Forelimb muscle (tissue), 1 donor: ENCODE measurements at places on chromosomes 12 and 14.

- DNase-seq = no peak
Measured at GRCh38 chr14:93072659-93073357, 42.9 kb downstream of the ITPK1 start.

DNA sequence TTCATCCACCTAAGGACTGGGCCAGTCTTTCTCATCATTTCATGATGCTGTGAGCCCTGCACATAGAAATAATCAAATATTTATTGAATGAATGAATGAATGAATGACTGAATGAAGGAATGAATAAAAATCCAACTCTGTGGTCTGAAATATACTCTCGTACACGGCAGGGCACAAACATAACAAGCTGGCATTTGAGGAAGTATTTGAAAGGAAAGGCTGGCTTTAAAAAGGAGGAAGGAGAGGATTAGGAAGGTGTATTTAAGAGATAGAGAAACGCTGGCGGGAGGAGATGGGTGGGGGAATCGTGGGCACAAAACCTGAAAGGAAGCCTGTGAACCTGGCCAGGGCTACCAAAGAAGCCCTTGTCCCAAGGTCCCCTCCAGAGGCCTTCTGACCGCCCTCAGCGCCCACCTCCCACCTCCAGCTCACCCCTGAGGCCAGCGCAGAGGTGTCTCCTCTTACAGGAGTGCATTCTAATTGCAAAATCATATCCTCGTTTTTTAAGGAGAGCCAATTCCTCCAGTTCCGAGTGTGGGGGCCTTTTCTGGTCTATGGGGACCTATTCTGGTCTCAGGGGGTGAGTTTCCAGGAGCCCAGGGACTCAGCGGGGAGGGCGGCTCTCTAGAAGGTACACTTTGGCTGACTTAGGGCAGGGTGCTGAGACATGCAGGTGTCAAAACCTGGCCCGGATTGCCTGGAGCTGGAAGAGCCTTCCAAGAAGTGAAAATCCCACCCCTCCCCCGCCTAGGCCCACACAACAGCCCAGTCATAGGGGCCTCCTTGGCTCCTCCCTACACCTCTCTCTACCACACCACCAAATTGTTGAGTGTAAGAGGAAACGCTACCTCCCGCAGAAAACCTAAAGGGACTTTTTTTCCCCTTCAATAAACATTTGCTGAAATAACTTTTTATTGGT lies 8.7 kb upstream of the JDP2 start:
- no peak for DNase-seq

DNA sequence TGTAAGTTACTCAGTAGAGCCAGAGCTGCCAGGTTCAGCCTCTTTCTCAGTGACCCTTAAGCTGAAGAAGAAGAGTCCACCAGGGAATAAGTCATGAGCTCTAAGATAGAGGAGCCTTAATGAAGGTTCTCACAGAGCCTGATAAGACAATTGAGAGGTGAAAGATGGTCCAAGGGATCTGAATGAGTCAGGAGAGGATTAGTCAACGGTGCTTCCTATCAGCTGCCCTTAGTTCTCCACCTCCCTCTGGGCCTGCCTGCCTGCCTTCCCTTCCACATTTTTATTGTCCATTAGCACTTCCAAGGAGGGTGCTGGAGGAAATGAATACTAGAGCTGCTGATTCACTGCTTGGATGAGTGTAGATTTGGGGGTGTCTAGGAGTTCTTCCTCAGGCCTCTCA lies 161.7 kb upstream of the RMST start:
- DNase-seq = no peak

GRCh38 chr12:118190266-118190665 lies 54.3 kb downstream of the PEBP1 start:
- no peak for DNase-seq

DNA sequence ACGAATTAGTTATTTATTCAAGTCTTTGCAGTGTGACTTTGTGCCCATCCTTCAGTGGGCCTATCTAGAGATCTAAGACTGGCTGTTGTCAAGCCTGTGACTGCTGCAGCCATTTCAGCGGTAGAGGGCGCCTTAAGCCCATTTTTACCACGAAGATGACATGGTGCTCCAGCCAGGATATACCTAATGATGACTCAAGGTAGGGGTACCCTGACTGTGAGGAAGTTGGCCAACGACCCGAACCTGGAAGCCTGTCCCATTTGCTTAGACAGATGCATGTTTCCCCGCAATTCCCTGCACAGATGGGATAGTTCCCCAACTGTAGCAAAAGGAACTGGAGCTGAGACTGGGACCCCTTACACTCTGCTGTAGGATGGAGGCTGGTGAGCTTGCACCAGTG lies 41.3 kb downstream of the RAB3IP start:
- DNase-seq = no peak

GRCh38 chr14:21874946-21875345 lies 201.3 kb upstream of the OR4E1 start:
- DNase-seq = no peak

DNA sequence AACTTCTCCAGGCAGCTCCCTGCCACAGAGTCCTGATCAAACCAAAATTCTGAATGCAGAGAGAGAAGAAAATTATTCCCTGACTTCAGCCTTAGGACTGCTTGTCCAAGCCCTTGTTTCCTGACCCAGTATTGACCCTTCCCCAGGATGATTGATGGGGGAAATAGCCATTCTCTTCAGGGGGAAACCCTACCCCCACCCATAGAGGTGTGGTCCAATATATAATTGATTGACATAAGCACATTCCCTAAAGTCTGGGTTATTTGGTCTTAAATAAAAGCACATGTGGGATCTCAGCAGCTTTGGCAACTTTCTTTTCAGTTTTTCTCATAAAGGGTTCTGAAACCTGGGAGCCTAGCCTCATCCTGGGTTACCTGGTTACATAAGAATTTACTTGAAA lies 201.2 kb upstream of the DDHD1 start:
- DNase-seq = no peak

DNA sequence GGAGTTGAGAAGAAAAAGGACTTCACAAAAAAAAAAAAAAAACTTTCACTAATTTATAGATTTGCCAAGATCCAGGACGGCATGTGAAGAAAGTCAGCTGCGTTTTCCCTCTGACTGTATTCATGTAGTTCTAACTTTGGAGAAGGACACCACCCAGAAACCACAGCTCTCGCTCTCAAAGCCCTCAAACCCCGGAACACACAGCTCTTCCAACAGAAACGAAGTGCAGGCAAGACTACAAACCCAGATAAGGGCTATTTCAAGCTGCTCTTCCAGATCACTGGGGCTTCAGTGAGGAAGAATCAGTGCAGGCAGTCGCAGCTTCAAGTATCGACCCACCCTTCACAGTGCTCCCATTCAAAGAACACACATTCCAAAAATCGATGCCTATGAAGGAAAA lies 13.2 kb downstream of the KCNH5 start:
- DNase-seq = peak; percentile 17

DNA sequence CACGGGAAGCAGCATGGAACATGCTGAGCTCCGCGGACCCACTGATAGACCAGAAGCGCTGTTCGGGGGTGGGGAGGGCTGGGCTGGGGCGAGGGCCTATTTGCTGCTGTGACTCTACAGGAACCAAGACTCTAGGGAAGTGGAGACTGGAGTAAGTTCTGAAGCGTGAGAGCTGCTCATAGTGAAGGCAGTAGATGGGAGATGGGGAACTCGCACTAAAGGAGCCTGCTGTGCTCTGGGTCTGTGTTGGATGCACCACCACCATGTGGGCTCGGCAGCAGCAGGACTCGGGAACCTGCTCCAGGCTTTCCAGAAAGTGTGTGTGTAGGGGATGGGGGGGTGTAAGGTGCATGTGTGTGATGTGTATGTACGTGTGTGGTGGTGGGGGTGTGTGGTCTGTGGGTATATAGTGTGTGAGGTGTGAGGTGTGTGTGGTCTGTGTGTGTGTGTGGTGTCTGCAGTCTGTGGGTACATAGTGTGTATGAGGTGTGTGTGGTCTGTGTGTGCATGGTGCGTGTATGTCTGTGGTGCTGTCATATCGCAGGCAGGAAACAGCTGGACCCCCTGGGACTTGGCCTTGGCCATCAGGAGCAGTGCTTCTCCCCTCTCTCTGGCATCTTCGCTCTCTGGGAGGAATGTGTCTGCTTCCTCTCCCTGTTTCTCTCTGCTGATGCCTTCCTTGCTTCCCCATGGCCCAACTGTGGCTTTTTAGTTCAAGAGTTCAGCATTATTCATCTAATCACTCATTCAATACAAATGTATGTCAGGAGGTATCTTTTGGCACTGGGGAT lies 378.9 kb downstream of the FUT8 start:
- no peak for DNase-seq

DNA sequence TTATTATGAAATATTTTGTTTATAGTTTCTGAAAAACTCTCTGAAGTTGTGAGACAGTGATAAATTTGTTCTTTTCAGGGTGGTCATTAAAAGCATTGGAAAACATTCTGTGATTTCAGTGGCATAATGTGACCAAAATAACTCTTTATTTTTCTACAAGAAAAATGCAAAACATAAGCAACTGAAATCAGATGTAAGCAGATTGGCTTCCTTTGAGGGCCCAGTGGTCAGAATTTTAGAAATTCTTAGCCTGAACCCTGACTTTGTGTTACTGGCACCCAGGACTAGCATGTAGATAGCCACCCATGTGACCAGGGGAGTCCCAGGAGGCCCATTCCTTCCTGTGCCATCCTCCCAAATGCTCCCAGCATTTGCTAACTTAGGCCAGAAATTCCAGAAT lies 145.6 kb upstream of the SLC38A2 start:
- DNase-seq = no peak

DNA sequence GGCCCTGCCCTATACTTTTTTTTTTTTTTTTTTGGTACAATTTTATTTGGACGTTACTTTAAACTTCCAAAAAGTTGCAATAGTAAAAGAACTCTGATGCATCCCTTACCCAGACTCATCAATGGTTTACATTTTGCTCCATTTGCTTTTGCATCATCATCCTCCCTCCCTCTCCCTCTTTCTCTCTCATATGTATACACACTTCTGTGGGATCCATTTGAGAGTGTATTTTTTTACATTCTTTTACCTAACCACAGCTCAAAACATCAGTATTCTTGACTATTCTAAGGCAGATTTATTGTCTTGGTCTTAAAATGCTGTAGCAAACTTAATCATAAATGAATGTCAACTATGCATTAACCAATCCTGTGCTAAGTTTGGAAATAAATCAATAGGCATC lies 111.6 kb downstream of the PRICKLE1 start:
- DNase-seq = no peak

DNA sequence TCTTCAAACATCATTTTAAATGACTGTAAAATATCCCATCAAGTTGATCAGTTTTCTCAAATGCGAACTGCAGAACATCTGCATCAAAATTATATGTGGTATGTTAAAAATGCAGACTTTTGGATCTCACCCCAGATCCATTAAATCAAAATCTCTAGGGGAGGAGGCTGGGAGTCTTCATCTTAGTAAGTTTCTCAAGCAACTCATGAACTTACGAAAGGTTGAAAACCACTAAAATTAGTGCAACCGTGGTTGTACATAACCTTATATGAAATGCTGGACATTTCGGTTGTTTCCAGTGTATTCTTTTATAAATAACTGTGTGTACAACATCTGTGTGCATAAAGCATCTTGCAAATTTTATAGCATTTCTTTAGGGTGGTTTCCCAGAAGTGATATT lies 39.2 kb downstream of the ZFP36L1 start:
- no peak for DNase-seq

DNA sequence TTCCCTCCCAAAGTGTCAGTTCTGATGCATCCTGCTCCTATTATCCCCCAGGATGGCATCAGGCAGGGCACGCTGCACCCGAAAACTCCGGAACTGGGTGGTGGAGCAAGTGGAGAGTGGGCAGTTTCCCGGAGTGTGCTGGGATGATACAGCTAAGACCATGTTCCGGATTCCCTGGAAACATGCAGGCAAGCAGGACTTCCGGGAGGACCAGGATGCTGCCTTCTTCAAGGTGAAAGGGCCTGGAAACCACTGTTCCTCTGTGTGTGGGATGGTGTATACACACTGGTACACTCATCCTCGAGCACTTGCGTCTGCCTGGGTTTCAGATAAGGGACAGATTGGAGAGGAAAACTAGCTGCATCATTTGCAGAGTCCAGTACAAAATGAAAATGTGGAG lies 1.0 kb downstream of the IRF9 start:
- no peak for DNase-seq
